ENCODE measurements at places on chromosomes 3 and 15.

- DNase-seq, result peak; percentile 99
Measured at GRCh38 chr3:128879125-128879969, at the start of gene ACAD9. Gene ACAD9, plus strand, starts transcription at chr3:128879620. Its CDS starts 72 bp downstream, at chr3:128879692.

DNA sequence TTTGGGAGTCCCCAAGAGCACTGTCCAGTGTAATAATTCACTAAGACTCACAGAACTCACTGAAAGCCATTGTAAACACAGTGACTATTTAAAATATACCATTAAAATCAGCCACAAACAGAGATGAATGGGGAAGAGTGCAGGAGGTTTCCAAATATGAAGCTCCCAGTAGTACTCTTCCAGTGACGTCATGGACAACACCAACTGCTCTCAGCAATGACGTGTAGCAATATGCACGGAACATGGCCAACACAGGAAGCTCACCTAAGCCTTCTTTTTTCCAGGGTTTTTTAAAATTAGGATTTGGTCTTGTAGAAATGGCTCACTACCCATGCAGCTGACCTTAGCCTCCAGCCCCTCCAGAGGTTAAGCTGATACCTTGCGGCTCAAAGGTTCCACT lies 1224.1 kb upstream of the CADM2 start:
- DNase-seq, result no peak

DNA sequence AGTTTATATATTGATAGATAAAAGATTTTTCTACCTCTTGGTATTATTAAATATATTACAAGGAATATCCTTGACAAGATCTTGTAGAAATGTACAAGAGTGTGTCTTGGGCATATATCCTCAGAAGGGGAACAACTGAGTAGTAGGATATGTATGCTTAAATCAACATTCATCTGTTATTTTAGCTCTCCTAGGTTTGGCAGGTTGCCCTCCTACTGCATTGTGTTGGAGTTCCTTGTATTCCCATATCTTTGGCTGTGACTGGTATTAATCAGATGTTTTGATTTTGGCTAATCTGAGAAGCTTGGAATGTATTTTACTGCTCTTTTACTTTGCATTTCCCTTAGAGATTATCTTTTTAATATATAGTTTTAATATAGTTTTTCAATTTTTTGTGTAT lies 4.6 kb downstream of the MYRIP start:
- DNase-seq, result peak; percentile 30

GRCh38 chr3:158105119-158105709 lies 1.0 kb downstream of the SHOX2 start:
- DNase-seq, result peak; percentile 56

- no peak for DNase-seq
Measured at GRCh38 chr15:81098861-81099651, 35.0 kb upstream of the CFAP161 start.

GRCh38 chr3:20310629-20311028 lies 124.6 kb upstream of the SGO1 start:
- DNase-seq, result no peak

DNA sequence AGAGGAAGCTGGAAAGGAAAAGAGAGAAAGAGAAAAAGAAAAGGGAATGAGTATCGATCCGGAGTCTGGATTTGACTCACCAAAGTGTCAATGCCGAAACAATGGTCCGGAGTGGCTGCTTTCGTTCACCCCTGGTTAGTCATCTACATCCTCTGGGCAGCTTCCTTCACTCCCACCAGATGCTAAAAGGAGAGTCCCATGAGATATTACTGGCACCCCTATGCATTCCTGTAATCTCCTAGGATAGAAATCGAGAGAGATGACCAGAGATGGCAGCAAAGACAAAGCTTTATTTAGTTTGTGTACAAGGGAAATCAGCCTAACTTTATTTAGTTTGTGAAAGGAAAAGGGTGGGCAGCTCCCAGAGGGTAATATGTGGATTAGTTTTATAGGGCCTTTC lies 622.2 kb downstream of the ZPLD1 start:
- DNase-seq, result no peak

- no peak for DNase-seq
Measured at GRCh38 chr3:165390166-165390565, 194.0 kb upstream of the SLITRK3 start.

GRCh38 chr15:74867466-74868038 lies 5.6 kb downstream of the SCAMP2 start:
- no peak for DNase-seq

DNA sequence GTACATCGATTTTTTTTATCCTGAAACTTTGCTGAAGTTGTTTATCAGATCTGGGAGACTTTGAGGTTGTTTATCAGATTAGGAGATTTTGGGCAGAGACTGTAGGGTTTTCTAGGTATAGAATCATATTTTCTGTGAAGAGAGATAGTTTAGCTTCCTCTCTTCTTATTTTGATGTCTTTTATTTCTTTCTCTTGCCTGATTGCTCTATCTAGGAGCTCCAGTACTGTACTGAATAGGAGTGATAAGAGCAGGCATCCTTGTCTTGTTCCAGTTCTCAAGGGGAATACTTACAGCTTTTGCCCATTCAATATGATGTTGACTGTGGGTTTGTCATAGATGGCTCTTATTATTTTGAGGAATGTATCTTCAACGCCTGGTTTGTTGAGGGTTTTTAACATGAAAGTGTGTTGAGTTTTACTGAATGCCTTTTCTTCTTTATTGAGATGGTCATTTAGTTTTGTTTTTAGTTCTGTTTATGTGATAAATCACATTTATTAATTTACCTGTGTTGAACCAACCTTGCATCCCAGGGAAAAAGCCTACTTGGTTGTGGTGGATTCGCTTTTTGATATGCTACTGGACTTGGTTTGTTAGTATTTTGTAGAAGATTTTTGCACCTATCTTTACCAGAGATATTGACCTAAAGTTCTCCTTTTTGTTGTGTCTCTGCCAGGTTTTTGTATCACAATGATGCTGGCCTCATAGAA lies 14.9 kb upstream of the DNAAF4 start:
- no peak for DNase-seq

DNA sequence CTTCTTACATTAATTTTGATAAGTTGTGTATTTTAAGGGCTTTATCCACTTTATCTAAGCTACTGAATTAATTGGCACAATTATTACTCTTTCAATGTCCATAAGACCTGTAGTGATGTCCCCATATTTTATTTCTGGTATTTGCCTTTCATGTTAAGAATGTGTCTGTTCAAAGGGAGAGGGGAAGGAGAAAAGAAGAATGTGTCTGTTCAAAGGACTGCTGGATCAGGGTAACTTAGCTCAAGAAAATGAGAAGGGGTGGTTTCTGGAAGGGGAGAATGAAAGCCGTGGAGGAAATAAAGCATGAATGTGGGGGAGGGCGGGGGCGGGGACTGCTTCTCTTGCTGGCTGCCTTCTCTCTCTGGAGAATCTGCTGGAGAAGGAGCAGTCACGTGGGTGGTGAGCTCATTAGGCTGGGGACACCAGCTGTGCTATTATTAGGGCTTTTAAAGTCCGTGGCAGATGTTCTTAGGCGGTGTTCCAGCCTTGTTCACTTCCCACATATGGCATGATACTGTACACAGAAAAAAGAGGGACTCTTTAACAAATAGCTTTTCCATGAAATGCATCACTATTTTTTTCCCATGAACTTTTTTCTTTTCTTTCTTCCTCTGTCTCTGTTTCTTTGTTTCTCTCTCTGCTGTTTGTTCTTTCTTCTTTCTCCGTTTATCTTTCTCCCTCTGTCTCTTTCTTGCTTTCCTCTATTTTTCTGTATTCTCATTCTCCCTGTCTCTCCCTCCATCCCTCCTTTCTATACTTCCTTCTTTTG lies 63.7 kb upstream of the ULK4 start:
- DNase-seq, result peak; percentile 83

DNA sequence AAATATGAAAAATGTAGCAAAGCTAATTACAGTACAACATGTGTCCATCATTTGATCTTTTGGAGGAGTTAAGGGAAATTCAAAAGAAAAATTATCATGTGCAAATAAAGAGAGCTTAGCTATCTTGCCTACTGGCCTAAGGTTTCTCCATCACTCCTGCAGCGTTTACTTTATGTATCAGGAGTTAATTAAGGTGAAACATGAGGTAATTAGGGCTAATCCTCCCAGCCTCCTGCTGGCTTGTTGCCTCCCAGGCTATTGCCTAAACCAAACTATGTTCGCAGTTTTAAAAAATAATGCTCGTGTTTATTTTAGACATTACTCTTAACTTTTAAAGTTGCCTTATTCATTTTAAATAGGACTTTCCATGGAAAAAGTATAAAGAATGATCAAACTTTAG lies 367.5 kb downstream of the ROBO2 start:
- DNase-seq, result peak; percentile 70

DNA sequence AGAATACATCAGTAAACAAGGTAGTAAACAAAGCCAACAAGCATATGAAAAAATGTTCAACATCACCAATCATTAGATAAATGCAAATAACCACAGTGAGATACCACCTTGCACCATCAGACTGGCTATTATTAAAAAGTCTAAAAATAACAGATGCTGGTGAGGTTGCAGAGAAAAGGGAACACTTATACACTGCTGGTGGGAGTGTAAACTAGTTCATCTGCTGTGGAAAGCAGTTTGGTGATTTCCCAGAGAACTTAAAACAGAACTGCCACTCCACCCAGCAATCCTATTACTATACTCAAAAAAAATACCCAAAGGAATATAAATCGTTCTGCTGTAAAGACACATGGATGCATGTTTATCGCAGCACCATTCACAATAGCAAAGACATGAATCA lies 30.3 kb upstream of the ZBTB38 start:
- DNase-seq, result no peak

- no peak for DNase-seq
Measured at GRCh38 chr15:75416584-75416983, 34.9 kb downstream of the SIN3A start.

GRCh38 chr3:177781686-177782161 lies 584.4 kb upstream of the TBL1XR1 start:
- no peak for DNase-seq

DNA sequence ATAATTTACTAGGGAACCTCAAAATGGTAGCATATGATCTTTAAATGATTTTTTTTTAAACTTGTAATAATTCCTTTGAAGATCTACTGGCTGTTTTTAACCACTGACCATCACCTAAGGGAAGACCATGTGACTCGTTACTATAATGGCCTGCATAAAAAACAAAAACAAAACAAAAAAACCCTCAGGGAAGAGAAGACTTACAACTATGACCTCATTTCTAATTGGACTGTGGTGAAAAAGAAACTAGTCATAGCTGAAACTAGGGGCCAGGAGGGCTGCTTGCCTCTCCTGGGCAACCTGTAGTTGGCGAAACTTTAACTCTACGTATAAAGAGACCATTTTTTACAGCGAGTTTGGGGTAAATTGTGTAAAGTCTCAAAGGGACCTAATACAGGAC lies 23.0 kb downstream of the PAQR9 start:
- no peak for DNase-seq

- peak; percentile 17 for DNase-seq
Measured at GRCh38 chr3:100023150-100023549, 91.2 kb downstream of the FILIP1L start.

DNA sequence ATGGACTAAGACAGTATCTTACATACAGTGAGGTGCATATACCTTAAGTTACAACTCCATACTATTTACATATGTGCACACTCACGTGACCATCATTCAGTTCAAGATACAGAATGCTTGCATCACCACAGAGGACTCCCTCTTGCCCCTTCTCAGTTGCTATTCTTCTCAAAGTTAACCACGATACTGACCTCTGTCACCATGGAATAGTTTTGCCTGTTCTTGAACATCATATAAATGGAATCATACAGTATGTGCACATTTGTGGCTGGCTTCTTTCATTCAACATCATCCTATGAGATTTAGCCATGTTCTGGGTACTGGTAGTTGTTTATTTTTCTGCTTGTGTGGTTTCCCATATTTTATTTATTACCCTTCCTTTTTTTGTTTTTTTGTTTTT lies 10.4 kb upstream of the ZSCAN2 start:
- DNase-seq, result no peak

DNA sequence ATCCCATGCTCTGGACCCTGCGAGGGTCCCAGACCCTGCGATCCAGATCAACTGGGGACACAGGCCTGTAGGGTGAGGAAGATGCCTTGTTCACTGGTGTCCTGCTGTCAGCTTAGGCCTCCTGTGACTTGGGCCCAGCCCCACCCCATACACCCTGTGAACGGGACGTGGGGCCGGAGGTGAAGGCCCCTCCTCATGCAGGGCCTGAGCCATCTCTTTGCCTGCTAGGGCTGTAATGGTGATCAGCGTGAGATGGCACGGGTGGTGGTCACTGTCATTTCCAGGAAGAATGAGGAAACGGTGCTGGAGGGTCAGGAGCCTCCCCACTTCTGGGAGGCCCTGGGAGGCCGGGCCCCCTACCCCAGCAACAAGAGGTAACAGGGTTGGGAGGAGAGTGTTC lies 12.4 kb downstream of the VILL start:
- no peak for DNase-seq
